D721Med (cell line): ENCODE measurements at places on chromosomes 5 and 9.

DNA sequence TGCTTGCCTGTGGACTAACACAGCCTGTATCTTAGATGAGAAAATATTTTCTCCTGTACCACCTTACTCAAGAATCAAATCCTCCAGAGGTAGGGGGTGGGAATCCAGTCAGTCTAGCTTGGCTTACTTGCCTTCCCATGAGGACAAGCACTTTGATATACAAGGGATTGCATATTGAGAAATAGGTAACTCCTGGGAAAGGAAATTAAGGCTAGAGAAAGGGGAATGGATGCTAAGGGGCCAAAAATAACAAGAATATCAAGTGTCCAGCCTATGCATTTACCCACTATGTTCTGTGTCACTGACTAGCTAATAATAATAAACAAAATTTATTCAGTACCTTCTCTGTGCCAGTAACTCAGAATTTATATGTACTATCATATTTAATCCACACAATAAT is 21.4 kb upstream of the SNX2 start:
- no peak for DNase-seq

- no peak for DNase-seq
These were observed 304.9 kb downstream of the TMEM167A start for GRCh38 chr5:82772281-82772680.

- no peak for DNase-seq
These were observed at the start of gene HSPB3 for GRCh38 chr5:54455413-54456157. Gene HSPB3, plus strand, starts transcription at chr5:54455699. Its CDS starts 91 bp downstream, at chr5:54455790.

DNA sequence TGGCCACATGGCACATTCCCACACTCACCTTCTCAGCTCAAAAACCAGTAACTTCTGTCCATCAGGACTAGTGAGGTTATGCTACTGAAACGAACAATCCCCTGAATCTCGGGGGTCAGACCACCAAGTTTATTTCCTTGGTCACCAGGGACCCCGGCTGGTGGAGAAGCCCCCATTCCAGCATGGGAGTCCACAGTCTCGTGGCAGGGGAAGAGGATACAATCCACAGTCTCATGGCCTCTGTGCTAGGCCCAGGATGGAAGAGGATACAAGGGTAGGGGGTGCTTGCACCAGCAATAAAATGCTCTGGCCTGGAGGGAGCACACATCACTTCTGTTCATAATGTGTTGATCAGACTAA is 7.4 kb upstream of the CARD19 start:
- peak; percentile 3 for DNase-seq
